Activated T-cell treated with anti-CD3 and anti-CD28 coated beads, Interleukin-2, amount 50 U/mL, for 72 hours (primary cell): ENCODE measurements at places on chromosomes 2 and 18. TPM values are rescaled to one million over a fixed set of nuclear protein-coding genes. Genes with fewer than 3 reads are reported as not detected.

- no peaks in the 10 kb centered on the region for H3K36me3 ChIP-seq
- no peak overlapping the region for H3K27ac ChIP-seq
- no peak for DNase-seq
- no peaks in the 10 kb centered on the region for H3K27me3 ChIP-seq
- H3K4me3 ChIP-seq = no peak overlapping the region
Measured at GRCh38 chr2:23803965-23804542, 122.9 kb downstream of the ATAD2B start.

Gene AGXT
- not detected for total RNA-seq

- no peak overlapping the region for H3K27ac ChIP-seq
- H3K36me3 ChIP-seq = peaks cover 6% of the 10 kb centered on the region
- no peak for DNase-seq
- no peak overlapping the region for H3K4me3 ChIP-seq
- peaks cover 17% of the 10 kb centered on the region for H3K4me1 ChIP-seq
- H3K27me3 ChIP-seq = no peaks in the 10 kb centered on the region
Measured at GRCh38 chr2:28267282-28267681, 125.4 kb upstream of the FOSL2 start.

Gene CBLN2
- not detected for total RNA-seq

DNA sequence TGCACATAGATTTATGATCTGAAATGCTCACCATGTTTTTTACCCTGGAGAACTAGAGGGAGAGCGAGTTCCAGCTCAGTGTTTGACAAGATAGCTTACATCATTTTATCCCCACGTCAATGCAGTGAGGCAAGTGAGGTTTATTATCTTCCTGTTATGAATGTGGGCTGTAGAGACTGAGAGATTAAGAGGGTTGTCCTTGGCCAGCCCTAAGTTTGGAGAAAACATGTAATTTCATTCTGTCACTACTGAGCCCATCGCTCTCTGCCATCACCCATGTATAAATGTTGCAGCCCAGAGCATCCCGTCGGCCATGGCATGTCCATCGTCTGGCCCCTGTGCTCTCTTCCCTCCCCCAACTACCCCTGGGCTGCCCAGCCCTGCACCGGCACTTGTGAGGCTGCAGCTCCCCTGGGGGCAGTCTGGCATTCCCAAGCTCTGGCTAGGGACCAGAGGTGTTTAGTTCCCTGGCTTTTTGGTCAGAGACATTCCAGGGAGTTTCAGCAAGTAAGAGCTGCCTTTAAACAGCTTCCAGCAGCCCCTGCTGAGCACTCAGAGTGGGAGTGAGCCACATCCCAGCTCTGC, 136.7 kb downstream of the ANTXR1 start:
- no peaks in the 10 kb centered on the region for H3K27me3 ChIP-seq
- H3K27ac ChIP-seq = no peak overlapping the region
- DNase-seq = no peak
- H3K4me1 ChIP-seq = no peaks in the 10 kb centered on the region
- no peaks in the 10 kb centered on the region for H3K36me3 ChIP-seq

Gene REEP1
- 0.63 TPM for total RNA-seq

Gene LIMS4
- 1.1 TPM for total RNA-seq

Gene DPP4
- total RNA-seq = 52.9 TPM

DNA sequence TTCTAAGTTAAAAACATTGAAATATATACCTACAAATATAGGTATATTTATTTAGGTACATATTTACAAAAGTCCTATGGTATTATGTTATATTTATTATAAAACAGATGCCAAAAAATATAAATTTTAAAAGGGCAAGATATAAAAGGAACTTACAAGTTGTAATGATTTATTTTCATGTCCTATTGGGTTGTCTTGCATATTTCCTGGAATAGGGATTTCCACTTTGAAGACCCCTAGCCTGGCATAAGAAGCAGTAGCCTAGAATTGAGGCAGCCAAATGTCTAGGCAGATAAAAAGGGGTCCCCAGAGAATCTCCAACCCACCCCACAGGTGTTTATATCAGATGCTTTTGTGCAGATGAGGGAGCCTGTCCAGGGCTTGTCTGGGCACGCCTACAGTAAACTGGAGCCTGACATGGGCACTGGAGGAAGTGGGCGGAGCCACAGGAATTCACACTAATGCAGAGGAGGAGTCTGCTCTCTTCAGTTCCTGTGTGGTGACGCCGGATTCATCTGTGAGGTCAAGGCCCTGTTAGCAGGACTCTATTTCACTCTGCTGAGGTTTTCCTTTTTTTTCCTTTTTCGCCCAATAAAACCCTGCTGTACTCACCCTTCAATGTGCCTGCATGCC, 1088.9 kb upstream of the PIK3C3 start:
- DNase-seq = no peak
- H3K27me3 ChIP-seq = no peaks in the 10 kb centered on the region
- no peaks in the 10 kb centered on the region for H3K36me3 ChIP-seq
- H3K27ac ChIP-seq = no peak overlapping the region
